MV-4-11 (cell line): ENCODE measurements at places on chromosomes 6 and 20.

- DNase-seq = no peak
Observed at GRCh38 chr6:69135927-69136326, 500.8 kb downstream of the ADGRB3 start.

DNA sequence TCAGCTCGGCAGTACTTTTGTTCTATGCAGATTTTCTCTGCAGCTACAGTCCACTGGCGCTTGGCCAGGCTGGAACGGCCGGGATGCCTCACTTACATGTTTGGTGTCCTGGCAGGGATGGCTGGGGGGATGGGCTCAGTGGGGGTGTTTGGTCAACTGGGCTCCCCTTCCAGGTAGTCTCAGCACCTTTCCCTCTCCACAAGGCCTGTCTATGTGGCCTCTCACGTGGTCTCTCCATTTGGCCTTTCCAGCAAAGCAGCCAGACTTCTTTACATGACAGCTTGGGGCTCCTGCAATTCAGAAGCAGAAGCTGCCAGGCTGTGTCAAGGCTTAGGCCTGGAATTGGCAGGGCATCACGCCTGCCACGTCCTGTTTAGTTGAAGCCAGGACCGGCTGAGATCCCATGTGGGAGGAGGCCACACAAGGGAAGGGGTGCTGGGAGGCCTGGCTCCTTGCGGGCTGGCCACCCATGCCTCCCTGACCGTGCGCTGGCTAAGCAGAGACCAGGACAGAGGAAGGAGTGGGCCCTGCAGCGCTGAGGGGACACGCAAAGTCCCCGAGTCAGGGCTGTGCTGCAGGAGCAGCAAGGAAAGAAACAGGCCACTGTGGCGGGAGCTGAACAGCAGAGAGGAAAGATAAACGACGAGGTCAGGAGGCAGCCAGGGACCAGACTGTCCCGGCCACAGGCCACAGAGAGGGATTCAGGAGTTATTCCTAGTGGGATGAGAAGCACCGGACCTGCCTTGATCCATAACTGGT is 38.9 kb downstream of the MGME1 start:
- DNase-seq = no peak

GRCh38 chr6:7642791-7643190 is 52.8 kb downstream of the SNRNP48 start:
- DNase-seq = no peak

GRCh38 chr6:159904497-159904911 is 13.7 kb downstream of the MAS1 start:
- no peak for DNase-seq

DNA sequence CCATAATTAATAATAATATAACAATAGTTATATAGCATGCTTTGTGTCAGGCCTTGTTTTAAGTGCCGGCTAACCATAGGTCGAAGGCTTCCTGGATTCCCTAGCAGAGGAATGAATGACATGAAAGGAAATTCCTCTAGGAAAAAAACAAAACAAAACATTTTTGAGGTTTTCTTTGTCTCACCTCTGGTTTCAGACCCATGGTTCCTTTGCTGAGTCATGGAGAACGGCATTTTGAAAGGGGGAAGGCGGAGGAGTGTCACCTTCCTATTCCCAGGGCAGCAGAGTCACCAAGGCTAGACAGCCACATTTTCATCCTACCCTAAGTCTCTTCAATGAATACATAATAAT is 25.3 kb upstream of the CCND3 start:
- DNase-seq = no peak

GRCh38 chr6:40543146-40543545 is 44.0 kb downstream of the LRFN2 start:
- no peak for DNase-seq

- peak; percentile 2 for DNase-seq
Observed at GRCh38 chr6:11917951-11918738, 94.0 kb upstream of the HIVEP1 start.

DNA sequence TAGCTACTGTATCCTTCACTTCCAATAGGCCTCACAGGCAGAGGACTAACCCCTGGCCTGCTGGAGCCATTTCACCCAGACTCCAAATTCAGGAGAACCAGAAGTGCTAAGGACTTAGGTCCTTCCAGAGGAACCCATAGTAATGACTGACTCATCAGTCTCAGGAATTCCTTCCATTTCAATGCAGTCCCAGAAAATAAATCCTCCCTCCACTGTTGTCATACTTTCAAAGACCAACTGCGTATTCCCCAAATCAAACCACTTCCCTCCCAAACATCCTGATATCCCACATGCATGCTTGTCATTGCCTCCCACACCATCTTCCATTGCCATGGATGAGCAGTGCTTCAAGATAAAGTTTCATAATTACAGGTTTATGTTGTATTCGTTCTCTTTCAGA is 31.8 kb upstream of the NT5E start:
- no peak for DNase-seq

- DNase-seq = no peak
Observed at GRCh38 chr6:137853569-137854213, 13.4 kb upstream of the TNFAIP3 start.

DNA sequence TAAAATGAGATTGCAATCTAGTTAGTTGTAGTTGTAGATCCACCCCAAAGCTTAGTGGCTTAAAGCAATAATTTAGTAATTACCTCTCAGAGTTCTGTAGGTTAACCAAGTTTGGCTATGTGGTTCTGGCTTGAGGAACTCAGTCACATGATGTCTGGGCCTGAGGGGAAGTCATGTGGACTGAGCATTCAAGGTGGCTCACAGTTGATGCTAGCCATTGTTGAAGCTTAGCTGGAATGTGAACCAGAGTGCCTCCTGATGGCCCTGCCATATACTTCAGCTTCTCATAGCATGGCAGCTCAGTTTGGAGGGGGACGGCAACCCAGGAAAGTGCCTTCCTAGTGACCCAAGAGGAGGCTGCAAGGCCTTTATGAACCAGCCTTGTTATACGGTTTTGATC is 263.2 kb upstream of the RNF217 start:
- DNase-seq = no peak

DNA sequence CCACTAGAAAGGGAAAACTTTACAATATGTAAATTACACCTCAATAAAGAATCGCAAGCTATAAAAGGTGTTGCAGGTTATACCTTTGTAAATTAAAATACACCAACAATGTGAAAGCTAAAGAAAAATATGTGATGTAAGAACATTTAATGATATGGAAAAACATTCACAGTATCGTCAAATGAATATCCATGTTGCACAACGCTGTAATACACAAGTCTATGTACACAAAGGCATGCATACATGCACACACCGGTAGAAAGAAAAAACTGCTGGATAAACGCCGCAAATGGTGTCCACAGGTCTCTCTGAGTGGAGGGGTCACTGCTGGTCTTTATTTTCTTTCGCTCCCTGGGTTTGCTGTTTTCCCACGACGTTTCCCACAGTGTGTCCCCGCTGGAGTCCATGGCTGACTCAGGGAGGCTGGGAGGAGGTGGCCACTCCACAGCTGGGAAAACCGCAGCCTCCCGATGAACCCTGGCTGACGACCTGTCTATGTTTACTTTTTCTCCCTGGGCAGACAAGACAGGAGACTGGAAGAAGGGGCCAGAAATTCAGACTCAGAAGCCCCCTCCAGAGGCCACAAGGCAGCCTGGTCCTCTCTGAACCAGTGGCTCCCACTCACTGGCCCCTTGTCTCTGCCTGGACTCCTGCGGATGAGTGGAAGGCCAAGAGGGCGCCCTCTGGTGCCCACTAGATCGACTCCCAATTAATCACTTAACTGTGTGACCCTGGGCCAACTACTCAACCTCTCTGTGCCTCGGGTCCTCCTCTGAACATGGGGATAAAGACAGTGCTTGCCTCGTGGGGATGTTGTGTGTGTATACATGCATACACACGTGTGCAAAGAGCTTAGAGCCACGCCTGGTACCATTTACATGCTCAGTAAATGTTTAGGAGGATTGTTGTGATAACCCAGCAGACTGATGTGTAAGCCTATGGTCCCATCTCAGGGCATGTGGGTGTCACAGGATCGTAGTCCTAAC is 12.8 kb upstream of the BPI start:
- no peak for DNase-seq

GRCh38 chr6:85405175-85405852 is 44.6 kb upstream of the NT5E start:
- DNase-seq = no peak

GRCh38 chr6:21003780-21004541 is 469.7 kb downstream of the CDKAL1 start:
- no peak for DNase-seq

DNA sequence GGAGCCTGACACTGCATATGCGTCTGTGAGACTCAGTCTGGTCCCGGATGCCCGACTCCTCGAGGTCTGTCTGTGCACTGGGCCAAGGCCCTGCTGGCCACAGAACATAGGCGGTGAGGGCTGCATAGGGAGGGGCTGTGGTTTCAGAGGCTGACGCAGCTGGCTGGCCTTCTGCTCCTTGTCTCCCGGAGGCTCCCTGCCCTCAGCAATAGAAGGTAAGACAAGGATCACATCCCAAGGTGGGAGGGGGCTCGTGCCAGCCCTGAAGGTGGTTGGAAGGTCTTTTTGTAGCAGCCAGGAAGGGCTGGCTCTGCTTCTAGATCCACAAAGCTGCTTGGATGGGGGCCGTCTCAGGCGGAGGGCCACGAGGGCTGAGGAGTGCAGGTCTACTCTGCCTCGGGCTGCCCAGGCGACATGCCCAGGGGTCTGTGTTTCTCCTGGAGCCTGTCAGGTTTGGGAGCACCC is 239.8 kb upstream of the SULF2 start:
- peak; percentile 51 for DNase-seq

GRCh38 chr6:147127587-147127986 is 76.6 kb upstream of the STXBP5 start:
- no peak for DNase-seq

DNA sequence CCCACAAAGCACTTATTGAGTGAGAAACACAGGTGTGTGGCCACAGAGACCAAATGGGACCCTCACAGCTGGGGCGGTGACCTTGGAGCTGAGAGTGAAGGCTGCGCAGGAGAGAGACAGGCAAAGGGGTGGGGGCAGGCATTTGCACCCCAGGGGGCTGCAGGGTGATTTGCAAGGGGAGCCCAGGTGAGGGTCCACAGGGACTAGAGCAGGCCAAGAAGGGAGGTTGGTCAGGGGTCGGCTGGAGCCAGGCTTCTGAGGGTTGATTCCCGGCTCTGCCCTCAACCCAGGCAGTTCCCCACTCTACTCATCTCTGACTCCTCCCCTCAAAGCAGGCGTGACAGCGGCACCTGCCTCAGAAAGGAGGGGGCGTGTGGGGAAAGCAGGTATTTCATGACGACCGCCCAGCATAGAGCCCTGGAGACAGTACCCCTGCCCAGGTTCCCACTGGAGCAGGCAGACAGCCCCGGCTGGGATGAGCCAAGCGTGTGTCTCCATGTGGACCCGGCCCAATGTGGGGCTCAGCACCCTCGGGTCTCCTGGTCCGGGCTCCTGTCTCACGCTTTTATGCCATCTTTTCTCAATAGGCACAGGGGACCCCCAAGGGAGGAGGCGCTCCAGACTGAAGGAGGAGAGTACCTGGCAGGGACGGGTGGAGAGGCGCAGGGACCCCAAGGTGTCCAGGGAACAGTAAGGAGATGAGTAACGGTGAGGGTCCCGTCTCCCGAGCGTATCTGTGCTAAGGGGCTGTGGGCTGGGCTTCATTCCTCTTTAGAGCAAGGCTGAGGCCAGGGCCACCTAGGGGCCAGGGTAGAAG is 3.1 kb upstream of the MRGBP start:
- no peak for DNase-seq

- DNase-seq = no peak
Observed at GRCh38 chr6:135114355-135115145, 59.9 kb upstream of the HBS1L start.

- no peak for DNase-seq
Observed at GRCh38 chr20:42639140-42639539, 550.6 kb downstream of the PTPRT start.

DNA sequence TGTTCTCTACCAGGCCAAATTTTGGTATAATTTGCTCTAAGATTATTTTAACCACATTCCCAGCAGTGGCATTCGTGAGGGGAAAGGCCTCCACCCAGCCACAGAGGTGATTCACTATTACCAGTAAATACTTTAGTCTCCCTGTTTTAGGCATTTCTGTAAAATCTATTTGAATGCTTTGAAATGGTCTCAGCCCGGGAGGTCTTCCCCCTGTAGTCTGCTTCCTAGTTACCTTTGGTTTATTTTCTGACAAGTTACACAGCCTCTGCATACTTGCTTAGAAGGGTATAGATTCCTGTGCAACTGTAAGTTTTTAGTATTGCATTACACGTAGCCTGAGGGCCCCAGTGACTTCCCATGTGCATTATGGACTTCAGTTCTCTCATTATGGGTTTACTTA is 248.7 kb downstream of the C6orf118 start:
- DNase-seq = no peak

DNA sequence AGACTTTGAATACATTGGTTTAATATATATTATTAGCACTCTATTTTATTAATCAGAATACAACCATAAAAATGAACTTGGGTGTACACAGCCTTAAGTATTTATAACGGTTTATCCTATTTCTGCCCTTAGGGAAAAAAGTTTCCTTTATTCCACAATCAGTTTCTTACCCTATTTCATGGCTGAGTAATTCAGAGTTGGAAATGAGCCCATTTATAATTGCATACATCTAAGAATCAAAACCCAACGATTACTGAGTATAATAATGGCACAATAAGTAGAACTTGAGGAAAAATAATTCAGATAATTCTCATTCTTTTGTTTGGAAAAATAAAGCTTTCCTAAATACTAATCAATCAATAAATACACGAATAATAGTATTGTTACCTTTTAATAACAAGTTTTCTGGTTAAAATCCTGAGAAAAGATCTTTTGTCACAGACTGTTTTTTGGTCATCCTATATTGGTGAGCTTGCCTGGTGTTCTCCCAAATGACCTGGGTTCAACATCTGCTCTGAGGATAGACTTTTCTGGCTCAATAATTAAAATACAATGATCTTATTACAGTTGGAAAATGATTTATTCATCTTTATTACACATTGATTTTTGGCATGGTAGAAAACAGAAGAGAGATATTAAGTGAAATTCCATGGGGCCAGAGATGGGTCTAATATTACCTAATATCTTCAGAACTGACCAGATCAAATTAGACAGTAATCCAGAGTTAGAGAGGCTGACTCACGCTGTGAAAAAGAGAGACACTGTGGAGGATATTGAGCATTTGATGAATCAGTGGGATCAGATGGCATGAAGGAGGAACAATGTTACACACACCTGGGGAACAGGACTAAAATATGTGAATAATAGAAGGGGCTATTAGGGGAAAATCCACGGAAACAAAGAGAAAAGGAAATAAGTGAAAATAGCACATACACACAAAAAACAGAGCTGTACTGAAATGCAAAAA is 162.1 kb upstream of the TBX18 start:
- no peak for DNase-seq

DNA sequence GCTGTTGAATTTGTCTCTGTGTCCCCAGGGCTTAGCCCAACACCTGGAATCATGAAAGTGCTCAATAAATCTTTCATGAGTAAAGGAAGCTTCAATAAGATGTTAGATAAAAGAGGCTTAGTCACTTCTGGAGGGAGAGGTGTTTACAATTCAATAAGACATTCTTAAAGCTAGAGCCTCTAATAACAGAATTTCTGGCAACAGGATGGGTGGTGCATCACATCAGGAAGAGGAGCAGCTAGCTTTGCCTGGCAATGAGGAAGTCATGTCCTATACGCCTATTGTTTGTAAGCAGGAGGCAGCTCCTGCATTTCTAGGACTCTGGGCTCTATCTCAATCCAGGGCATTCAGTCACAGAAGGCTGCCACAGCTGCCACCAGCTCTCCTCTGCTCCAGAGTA is 638.5 kb downstream of the EPM2A start:
- no peak for DNase-seq
